ENCODE measurements at places on chromosomes 3 and 15.

GRCh38 chr3:178152031-178152806 is 384.0 kb upstream of the KCNMB2 start:
- no peak overlapping the region for H3K4me3 ChIP-seq
- H3K4me1 ChIP-seq: no peaks in the 10 kb centered on the region
- no peaks in the 10 kb centered on the region for H3K36me3 ChIP-seq
- H3K27me3 ChIP-seq: no peaks in the 10 kb centered on the region
- no peak overlapping the region for H3K27ac ChIP-seq

DNA sequence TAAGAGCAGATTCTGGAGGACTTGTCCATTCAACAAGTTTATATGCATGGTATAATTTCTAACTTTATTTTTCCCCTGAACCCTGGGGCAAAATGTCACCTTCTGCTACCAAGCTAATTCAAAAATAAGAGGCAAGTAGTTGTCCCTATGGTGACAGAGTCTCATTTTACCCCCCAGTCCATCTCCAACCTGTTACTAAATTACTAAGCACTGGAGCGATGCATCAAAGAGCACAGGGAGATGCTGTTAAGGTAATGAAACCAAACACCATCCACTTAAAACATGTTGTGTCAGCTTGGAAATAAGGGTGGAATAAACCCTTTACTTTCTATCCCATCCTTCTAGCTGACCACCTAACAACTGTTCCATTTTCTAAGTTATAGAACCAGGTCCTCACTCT is 417.4 kb upstream of the ATP11B start:
- H3K4me1 ChIP-seq: no peaks in the 10 kb centered on the region
- no peak overlapping the region for H3K4me3 ChIP-seq
- no peak overlapping the region for H3K27ac ChIP-seq
- no peaks in the 10 kb centered on the region for H3K27me3 ChIP-seq
- DNase-seq: no peak

DNA sequence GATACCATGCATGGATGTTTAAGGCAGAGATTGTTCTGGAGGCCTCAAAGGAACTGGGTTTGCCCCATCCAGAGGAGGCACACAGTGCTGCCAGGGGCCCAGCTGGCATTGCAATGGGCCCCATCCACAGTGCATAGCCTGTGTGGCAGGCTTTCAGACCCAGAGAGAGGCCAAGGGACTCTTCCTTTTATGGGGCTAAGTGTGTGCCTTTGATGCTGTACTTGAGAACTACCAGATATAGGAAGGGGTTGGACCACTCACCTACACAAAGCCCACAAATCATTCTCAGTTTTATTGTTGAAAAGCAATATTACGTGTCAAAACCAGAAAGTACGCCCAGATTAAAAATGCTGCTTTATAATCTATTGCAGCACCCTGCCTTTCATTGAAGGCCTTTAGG is 134.9 kb downstream of the EPHB1 start:
- no peak for DNase-seq
- H3K27me3 ChIP-seq: no peaks in the 10 kb centered on the region
- no peak overlapping the region for H3K27ac ChIP-seq
- H3K36me3 ChIP-seq: no peaks in the 10 kb centered on the region
- H3K4me3 ChIP-seq: no peak overlapping the region
- H3K4me1 ChIP-seq: no peaks in the 10 kb centered on the region

DNA sequence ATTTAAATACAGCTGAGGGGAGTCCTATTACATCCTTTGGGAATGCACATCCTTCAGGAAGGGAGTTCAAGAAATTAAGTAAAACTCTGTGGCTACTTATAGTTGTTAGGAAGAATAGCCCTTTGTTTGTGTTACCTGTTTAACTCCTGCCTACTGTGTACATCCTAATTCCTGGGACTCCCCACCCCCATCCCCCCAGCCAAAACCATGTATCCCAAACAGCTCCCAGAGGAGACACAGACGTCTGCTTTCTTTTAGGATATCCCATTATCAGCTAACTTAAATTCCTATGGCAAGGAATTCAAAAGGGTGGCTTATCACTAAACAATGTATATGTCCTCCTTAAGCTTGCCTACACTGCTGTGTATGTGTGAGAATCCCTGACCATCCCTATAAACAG is 581.7 kb downstream of the DIPK2A start:
- H3K4me3 ChIP-seq: no peak overlapping the region
- DNase-seq: no peak
- H3K4me1 ChIP-seq: no peaks in the 10 kb centered on the region
- H3K36me3 ChIP-seq: no peaks in the 10 kb centered on the region
- H3K27me3 ChIP-seq: no peaks in the 10 kb centered on the region
- no peak overlapping the region for H3K27ac ChIP-seq

DNA sequence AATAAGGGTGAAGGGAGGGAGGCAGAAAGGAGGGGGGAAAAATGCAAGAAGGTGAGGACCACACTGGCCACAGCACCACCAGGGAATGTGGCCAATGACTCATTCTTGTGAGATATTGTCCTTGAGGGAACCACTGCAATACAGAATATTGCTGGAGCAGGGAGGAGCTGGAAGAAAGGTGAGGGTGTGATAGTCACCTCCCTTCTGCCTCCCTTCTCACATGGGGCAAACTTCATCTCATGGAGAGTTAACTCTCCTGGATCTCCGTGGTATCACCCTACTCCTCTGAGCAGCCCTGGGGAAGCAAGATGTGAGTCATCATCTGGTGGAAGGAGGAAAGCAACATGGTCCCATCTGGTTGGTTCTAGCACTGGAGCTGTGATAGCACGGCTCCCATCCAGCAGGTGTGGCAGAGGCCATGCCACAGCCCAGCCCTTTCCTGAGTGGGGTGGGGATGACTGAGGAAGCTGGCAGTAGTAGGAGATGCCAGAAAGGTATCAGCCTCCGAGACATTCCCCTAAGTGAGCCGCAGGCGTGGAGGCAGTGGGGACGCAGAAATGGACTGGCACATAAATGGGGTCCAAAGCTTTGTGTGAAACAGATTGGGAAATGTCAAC is 115.9 kb upstream of the LPP start:
- H3K4me1 ChIP-seq: peaks cover 12% of the 10 kb centered on the region
- H3K36me3 ChIP-seq: no peaks in the 10 kb centered on the region
- H3K27me3 ChIP-seq: no peaks in the 10 kb centered on the region

GRCh38 chr15:70526221-70526973 is 237.0 kb downstream of the UACA start:
- H3K27me3 ChIP-seq: no peaks in the 10 kb centered on the region
- DNase-seq: no peak
- H3K36me3 ChIP-seq: no peaks in the 10 kb centered on the region
- no peak overlapping the region for H3K27ac ChIP-seq

DNA sequence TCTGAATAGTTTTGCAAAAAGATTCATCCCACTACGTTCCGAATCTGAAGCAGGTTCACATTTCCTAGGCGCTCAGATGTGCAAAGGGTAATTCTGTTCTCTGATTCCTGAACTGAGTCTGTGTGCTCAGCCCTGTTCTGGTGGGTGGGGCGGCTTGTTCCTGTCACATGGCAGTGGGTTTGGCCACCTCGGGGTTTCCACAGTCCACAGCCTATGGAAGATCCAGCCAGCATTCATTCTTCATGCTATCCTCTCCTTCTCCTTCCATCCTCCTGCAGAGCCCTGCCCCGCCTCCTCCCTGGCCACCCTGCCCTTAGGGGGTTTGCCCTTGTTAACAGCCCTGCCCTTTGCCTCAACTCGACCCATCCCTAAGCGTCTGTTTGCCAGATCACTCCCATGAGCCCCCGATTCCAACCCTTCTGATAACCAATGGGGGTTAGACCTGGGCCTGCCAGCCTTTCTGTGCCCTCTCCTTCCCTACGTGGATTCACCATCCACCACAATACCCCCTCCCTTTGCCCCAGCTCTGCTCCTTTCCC is 31.0 kb downstream of the PRR20G start:
- H3K27me3 ChIP-seq: no peaks in the 10 kb centered on the region
- no peaks in the 10 kb centered on the region for H3K4me1 ChIP-seq
- H3K27ac ChIP-seq: no peak overlapping the region
- no peaks in the 10 kb centered on the region for H3K36me3 ChIP-seq
- DNase-seq: no peak
- H3K4me3 ChIP-seq: no peak overlapping the region

All from upper lobe of left lung (tissue), 6 donors.